Neural progenitor cell (in vitro differentiated cells): ENCODE measurements at places on chromosomes 6 and 20. TPM values are rescaled to one million over a fixed set of nuclear protein-coding genes. Genes with fewer than 3 reads are reported as not detected.
A peak's percentile ranks its signal among the peaks of the same experiment; 100 is the strongest.

LRRC73 gene
- 0.37 TPM in 1 of 2 replicates, not detected in the other for total RNA-seq

DNA sequence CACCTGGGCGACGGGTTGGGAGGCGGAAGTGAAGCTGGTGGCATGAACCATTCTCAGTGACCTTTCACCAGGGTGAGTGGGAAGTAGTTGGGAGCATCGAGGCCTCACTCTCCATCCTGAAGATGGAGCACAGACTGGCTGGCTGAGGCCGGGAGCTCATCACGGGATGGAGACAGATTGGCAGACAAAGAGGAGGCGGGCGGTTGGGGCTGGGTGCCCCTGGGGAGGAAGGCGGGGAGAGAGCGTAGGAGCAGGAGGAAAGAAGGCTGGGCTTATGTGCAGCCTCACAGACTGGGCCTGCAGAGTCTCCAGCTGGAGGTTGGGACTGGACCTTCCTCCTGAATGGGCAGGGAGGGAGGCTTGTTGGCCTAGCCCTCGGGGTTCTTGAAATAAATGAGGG, 44.2 kb upstream of the SCRT2 start:
- H3K4me3 ChIP-seq, result no peak overlapping the region
- no peak overlapping the region for H3K27ac ChIP-seq
- DNase-seq, result no peak
- H3K36me3 ChIP-seq, result no peaks in the 10 kb centered on the region

- H3K27me3 ChIP-seq, result no peaks in the 10 kb centered on the region
- no peak overlapping the region for H3K4me3 ChIP-seq
- DNase-seq, result no peak
Measured at GRCh38 chr6:80029470-80029869, 25.0 kb downstream of the TTK start.

TRIM10 gene
- not detected in 2 replicates for total RNA-seq

DNA sequence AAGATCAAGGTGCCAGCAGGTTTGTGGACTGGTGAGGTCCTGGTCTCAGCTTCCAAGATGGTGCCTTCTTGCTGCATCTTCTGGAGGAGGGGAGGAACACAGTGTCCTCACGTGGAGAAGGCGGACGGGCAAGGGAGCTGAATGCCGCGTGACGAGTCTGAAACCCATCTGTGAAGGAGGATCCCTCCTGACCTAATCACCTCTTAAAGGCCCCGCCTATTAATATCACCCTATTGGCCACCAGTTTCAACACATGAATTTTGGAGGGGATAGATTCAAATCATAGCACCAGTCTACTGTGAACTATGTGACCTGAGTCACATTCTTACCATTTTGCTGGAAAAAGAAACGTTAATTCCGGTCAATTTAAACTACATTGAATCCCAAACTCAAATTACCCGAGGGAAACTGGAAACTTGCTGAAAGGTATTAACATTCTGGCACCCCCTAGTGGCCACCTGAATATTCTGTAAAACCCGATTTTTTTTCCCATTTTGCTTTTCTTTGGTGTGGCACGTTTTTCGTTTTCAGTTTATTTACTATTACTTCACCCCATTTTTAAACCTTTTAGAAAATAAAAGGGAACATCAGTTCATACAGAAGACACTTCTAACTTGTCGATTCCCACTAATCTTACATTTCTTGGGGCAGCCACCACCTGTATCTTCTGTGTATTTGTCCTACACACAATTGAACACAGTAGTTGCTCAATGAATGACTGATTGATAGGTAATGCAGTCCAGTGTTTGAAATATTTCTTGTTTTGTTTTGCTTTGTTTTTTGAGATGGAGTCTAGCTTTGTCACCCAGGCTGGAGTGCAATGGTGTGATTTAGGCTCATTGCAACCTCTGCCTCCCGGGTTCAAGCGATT, 17.9 kb upstream of the CCDC170 start:
- H3K27ac ChIP-seq, result no peak overlapping the region
- no peaks in the 10 kb centered on the region for H3K36me3 ChIP-seq
- H3K4me3 ChIP-seq, result no peak overlapping the region

NRSN2 gene
- 8.8 and 20.1 TPM in 2 replicates for total RNA-seq

DNA sequence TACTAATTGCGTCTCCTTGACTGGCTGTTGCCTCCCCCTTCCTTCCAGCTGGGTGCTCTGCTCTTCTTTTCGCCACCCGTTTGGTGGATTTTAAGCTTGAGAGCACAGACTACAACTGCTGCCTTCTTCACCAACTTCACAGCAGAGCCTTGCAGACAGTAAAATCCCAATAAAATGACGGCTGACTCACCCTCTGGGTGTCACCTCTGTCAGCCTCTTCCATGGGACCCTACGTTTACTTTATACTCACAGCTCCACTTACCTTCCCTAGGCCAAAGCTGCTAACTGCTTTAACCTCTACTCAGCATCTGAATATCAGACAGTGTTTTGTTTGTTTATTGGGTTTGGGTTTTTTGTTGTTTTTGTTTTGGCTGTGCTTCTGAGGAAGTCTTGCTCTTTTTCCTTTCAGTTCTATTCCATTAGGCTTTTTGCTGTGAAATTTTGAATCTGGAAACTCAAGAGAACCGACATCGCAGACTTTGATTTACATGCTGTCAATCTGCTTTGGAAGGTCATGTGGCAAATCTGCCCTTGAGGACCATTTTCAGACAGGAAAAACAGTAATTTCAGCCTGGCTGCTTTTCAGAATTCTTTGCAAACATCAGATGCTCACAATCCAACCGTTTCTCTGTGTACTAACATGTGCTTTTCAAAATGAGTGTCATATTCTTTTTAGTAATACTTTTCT, 2.4 kb downstream of the AGPAT4 start:
- no peaks in the 10 kb centered on the region for H3K27me3 ChIP-seq
- H3K36me3 ChIP-seq, result no peaks in the 10 kb centered on the region
- H3K4me3 ChIP-seq, result peak overlapping the region; percentile 94
- H3K27ac ChIP-seq, result peak overlapping the region; percentile 30

DNA sequence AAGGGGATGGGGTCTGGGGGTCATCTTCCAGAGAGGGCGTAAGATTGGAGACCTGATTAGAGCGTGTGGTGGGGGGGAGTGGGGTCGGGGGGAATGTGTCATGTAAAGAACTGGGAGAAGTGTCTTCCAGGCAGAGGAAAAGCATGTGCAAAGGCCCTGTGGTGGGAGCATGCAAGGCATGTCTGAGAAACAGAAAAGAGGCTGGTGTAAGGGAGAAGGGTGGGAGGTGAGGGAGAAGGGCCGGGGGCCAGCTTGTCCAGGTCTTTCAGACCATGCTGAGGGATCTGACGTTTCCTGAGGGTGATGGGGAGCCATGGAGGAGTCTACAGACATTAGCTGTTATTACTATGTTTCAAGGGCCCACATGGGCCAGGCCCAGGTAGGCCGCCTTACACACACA, 30.4 kb upstream of the FKBP1A start:
- H3K27ac ChIP-seq, result no peak overlapping the region
- DNase-seq, result no peak
- H3K4me1 ChIP-seq, result peaks cover 20% of the 10 kb centered on the region
- H3K36me3 ChIP-seq, result no peaks in the 10 kb centered on the region

DNA sequence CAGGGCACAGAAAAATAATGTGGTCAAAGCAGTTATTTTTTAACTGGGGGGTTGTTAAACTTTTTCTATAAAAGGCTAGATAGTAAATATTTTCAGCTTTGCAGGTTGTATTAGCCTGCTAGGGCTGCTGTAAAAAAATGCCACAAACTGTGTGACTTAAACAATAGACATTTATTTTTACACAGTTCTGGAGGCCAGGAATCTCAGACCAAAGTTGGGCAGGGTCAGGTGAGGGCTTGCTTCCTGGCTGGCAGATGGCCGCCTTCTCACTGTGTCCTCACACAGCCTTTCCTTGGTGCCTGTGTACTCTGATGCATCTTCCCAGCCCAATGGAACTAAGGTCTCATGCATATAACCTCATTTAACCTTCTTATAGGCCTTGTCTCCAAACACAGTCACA, 294.7 kb downstream of the PTPRT start:
- H3K27ac ChIP-seq, result no peak overlapping the region
- no peak overlapping the region for H3K4me3 ChIP-seq
- no peaks in the 10 kb centered on the region for H3K27me3 ChIP-seq
- no peaks in the 10 kb centered on the region for H3K36me3 ChIP-seq

DNA sequence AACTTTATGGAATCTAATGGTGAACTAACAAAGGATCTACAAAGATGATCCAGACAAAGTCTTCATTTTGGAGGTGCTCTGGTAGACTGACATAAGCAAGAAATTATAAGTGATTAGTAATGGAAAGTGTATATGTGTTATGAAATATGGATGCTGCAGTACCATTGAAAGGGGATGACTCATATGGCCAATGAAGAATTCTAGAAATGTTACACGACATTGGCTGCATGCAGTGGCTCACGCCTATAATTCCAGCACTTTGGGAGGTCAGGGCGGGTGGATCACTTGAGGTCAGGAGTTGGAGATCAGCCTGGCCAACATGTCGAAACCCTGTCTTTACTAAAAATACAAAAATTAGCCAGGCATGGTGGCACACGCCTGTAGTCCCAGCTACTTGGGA, 23.5 kb downstream of the CFAP206 start:
- no peaks in the 10 kb centered on the region for H3K27me3 ChIP-seq
- no peaks in the 10 kb centered on the region for H3K36me3 ChIP-seq
- no peak overlapping the region for H3K4me3 ChIP-seq
- no peak for DNase-seq
- H3K27ac ChIP-seq, result no peak overlapping the region
- H3K4me1 ChIP-seq, result no peaks in the 10 kb centered on the region

MOG gene
- not detected in 2 replicates for total RNA-seq

DNA sequence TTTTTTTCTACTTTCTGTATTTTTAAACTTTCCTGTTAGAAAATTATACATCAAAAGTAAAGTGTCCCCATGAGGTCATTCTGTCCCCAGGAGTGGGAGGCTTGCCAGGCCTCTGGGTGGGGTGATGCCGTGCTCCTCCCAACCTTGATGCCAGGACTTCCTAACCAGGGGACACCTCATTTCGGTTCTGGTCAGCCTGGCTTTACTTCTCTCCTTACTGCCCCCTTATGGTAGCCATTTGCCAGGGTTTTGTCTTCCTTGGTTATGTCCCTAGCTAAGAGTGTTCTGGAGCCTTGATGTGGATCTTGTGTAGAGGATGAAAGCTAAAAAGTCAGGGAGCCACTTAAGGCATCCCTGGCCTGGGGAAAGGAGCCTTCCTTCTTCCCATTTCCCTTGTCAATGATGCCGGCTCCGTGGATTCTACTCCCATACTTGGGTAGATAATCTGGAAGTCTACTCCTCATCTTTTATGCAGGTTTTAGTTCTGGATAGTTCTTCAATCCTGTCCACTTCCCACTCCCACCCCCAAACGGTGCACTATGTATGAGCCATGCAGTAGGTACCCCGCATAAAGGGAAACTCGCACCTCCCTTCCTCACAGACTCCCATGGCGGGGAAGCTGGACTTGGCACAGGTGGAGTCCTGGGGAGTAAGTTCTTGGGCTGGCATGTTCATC, 164.1 kb upstream of the SALL4 start:
- H3K27me3 ChIP-seq, result no peaks in the 10 kb centered on the region
- DNase-seq, result peak; percentile 83

MTG2 gene
- total RNA-seq, result 16.2 and 19.2 TPM in 2 replicates

- H3K4me3 ChIP-seq, result no peak overlapping the region
- DNase-seq, result peak; percentile 56
- H3K4me1 ChIP-seq, result peaks cover 21% of the 10 kb centered on the region
- H3K27me3 ChIP-seq, result no peaks in the 10 kb centered on the region
Measured at GRCh38 chr20:32685541-32686529, 12.1 kb upstream of the C20orf203 start.

DNA sequence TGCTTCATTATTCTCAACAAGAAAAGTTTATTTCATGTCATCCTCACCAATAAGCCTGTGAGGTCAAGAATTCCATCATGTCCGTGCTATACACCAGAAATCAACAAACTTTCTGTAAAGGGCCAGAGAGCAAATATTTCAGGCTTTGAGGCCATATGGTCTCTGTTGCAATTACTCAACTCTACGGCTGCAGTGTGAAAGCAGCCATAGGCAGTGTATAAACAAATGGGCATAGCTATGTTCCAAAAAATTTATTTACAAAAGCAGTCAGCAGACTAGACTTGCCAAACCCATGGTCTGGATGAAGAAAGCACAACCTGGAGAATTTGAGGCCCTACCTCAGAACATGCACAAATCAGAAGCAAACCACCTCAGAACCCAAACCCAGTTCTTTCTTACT, 118.5 kb downstream of the PCSK2 start:
- no peak overlapping the region for H3K27ac ChIP-seq
- H3K4me1 ChIP-seq, result peaks cover 15% of the 10 kb centered on the region
- H3K27me3 ChIP-seq, result no peaks in the 10 kb centered on the region
- H3K36me3 ChIP-seq, result no peaks in the 10 kb centered on the region

GRCh38 chr20:34045930-34046725, 52.4 kb downstream of the RALY start:
- H3K36me3 ChIP-seq, result no peaks in the 10 kb centered on the region
- DNase-seq, result no peak
- H3K4me3 ChIP-seq, result no peak overlapping the region
- H3K27me3 ChIP-seq, result no peaks in the 10 kb centered on the region

GRCh38 chr6:130306377-130306776, 59.4 kb upstream of the TMEM200A start:
- H3K27me3 ChIP-seq, result no peaks in the 10 kb centered on the region
- no peaks in the 10 kb centered on the region for H3K36me3 ChIP-seq
- no peak for DNase-seq
- no peaks in the 10 kb centered on the region for H3K4me1 ChIP-seq
- no peak overlapping the region for H3K4me3 ChIP-seq

- peak overlapping the region; percentile 70 for H3K4me3 ChIP-seq
- no peaks in the 10 kb centered on the region for H3K36me3 ChIP-seq
- no peak overlapping the region for H3K27ac ChIP-seq
- peaks cover 56% of the 10 kb centered on the region for H3K27me3 ChIP-seq
- no peaks in the 10 kb centered on the region for H3K4me1 ChIP-seq
- peak; percentile 79 for DNase-seq
Measured at GRCh38 chr20:45406260-45407066, 1.6 kb upstream of the DBNDD2 start.
